ENCODE measurements at places on chromosomes 13 and 19.

- DNase-seq, result no peak
Measured at GRCh38 chr13:31199527-31199848, 287 bp upstream of the B3GLCT start.

- DNase-seq, result no peak
Measured at GRCh38 chr19:11300811-11301120, 4.8 kb downstream of the TSPAN16 start.

GRCh38 chr19:11457115-11457514, 21.7 kb downstream of the PRKCSH start:
- no peak for DNase-seq

DNA sequence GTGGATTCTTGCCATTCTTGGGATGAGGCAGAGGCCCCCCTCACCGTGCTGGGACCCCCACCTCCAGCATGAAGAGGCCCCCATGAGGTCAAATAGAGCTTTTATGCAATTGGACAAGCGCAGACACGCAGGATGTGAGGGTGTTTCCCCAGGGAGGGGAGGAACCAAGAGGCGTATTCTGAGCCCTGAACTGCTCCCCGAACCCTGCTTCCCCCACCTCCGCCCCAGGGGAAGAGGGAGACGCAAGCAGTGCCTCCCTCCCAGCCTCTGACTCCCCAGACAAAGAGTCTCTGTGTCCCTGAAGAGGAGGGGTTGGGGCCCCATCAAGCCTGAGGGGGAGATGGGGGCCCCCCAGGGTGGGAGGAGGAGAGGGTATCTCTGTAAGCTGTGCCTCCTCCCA, 1.3 kb upstream of the RDH8 start:
- DNase-seq, result no peak

GRCh38 chr19:35027851-35028599, 2.2 kb upstream of the SCN1B start:
- no peak for DNase-seq

DNA sequence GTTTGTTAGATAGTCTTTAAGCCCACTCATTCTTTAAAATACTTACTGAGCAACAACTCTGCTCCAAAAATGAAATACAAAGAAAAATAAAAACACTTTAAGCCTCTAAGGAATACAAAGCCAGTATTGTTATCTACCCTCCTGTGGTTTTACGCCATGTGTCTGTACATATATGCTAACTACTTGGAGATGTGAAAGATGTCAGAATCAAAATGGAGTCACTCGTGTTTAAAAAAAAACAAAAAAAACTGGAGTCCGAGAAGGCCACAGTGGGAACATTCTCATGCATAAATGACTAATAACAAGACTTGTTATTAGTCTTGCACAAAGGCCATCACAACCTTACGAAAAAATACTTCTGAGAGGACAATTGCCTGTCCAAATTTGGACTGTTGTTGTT, 393.1 kb downstream of the TBC1D4 start:
- DNase-seq, result no peak

- DNase-seq, result no peak
Measured at GRCh38 chr13:95703576-95703975, 26.6 kb downstream of the DNAJC3 start.

DNA sequence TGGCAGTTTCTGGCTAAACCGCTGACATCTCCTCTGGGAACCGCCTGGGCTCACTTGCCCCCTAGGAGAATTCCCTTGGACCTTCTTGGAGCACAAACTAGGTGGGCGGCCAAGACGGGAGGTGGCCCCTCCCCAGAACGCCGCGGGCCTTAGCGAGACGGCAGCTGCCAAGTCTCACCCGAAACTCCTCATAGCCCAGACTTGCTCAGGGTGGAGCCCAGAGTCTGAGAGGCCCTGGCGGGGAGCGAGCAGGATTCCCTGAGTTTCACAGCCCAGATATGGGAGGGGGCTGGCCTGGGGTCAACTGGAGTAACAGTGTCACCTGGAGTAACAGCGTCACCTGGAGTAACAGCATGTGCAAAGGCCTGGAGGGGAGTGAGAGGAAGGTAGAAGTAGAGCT, 10.1 kb downstream of the TINCR start:
- no peak for DNase-seq

GRCh38 chr13:34640179-34640992, 301.7 kb upstream of the NBEA start:
- DNase-seq, result no peak

DNA sequence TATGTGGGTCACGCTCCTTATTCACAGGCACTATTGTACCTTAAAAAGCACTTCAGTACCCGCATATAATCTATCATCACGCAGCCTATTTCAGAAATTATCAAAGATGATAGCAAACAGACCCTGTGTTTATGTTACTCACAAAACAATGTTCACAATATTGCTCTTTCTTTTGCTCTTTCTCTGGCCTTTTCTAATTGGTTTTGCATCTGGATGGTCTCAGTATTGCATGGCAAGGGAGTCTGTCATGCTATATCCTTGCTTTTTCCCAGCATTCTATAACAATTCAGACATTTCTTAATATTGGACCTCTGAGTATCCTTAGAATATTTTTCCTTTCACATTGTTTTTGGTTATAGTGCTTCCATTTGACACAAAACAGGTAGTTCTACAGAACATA, 541.8 kb upstream of the KLF12 start:
- DNase-seq, result no peak

- DNase-seq, result no peak
Measured at GRCh38 chr19:34503531-34504272, 22.1 kb downstream of the WTIP start.
